ENCODE measurements at places on chromosomes 13 and 19.

- DNase-seq = no peak
- no peak overlapping the region for H3K4me3 ChIP-seq
- no peaks in the 10 kb centered on the region for H3K4me1 ChIP-seq
Measured at GRCh38 chr19:16671652-16672274, 10.8 kb downstream of the TMEM38A start.

DNA sequence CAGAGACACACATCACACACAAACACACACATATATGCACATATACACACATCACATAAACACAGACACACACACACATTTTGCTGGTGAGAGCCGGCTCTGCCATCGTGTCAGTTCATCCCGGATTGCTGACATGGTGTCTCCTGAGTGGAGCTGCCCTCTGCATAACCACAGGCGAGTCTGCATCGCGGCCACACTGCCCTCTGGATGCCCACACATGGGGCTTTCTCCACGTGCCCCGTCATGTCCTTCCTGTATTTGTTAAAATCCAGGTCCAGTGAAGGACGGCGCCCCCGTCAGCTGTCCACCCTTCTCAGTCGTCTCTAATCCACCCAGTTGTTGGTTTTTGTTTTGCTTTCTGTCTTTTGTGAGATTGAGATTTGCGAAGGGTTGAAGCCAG lies 52.6 kb upstream of the F7 start:
- no peak for DNase-seq
- peaks cover 11% of the 10 kb centered on the region for H3K36me3 ChIP-seq
- H3K4me1 ChIP-seq = no peaks in the 10 kb centered on the region
- H3K27me3 ChIP-seq = peaks cover 8% of the 10 kb centered on the region

GRCh38 chr13:105572401-105572800 lies 963.1 kb downstream of the EFNB2 start:
- H3K27ac ChIP-seq = no peak overlapping the region
- no peak overlapping the region for H3K4me3 ChIP-seq
- DNase-seq = no peak
- H3K27me3 ChIP-seq = no peaks in the 10 kb centered on the region

DNA sequence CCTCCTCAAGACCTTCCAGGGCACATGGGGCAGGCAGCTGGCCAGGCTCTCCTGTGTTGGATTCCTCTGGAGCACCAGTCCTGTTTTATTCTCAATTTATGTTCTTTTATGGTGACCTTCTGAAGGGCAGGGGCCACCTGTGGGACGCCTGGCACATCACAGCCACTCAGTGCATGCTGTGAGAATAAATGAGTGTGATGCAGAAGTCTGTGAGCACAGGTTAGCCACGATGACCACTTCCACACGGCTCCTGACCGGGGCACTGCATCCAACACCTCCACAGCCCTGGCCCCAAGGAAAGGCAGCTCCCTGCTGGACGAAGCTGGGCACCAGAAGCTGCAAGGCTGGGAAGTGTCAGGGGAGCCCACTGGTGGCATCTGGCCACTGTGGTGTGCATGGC lies 122.8 kb downstream of the CRYL1 start:
- DNase-seq = no peak
- H3K27me3 ChIP-seq = no peaks in the 10 kb centered on the region
- H3K27ac ChIP-seq = no peak overlapping the region
- no peak overlapping the region for H3K4me3 ChIP-seq
- peaks cover 25% of the 10 kb centered on the region for H3K36me3 ChIP-seq
- H3K4me1 ChIP-seq = no peaks in the 10 kb centered on the region

GRCh38 chr19:46297700-46298478 lies 1.0 kb downstream of the HIF3A start:
- no peaks in the 10 kb centered on the region for H3K27me3 ChIP-seq
- H3K36me3 ChIP-seq = no peaks in the 10 kb centered on the region
- peaks cover 11% of the 10 kb centered on the region for H3K4me1 ChIP-seq
- peak overlapping the region; percentile 96 for H3K27ac ChIP-seq

DNA sequence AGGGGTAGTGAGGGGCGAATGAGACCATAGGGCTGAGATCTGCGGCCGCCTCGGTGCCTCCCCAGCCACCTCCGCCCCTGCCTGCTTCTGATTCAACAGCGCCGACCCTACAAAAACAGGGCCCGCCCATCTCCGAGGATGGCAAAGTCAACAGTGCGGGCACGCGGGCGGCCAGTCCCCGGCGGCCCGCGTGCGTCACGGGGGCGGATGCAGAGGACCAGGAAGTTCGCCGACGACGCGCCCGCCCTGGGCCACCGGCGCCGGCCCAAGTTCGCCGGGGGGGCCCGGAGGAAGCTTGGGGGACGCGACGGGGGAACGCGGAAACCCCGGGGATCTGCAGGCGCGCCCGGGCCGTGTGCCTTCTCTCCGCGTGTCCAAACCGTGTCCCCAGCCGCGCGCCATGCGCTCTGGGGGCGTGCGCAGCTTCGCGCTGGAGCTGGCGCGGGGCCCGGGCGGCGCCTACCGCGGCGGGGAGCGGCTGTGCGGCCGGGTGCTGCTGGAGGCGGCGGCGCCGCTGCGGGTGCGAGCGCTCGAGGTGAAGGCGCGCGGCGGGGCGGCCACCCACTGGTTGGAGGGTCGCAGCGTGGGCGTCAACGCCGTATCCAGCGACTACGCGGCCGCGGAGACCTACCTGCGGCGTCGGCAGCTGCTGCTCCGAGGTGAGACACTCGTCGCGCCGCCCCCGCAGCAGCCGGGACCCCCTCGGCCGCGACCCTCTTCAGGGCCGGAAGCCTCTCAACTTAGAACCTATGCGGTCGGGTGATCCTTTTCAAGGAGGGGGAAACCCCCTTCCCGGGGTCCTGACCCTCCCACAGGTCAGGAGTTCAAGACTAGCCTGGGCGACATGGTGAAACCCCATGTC lies 6.8 kb upstream of the ARRDC2 start:
- H3K36me3 ChIP-seq = no peaks in the 10 kb centered on the region
- H3K4me3 ChIP-seq = peak overlapping the region; percentile 88
- peak overlapping the region; percentile 89 for H3K27ac ChIP-seq

- peak overlapping the region; percentile 24 for H3K27ac ChIP-seq
- peaks cover 22% of the 10 kb centered on the region for H3K4me1 ChIP-seq
- peaks cover 81% of the 10 kb centered on the region for H3K36me3 ChIP-seq
- DNase-seq = peak; percentile 77
- no peak overlapping the region for H3K4me3 ChIP-seq
- H3K27me3 ChIP-seq = no peaks in the 10 kb centered on the region
Measured at GRCh38 chr19:45523642-45524256, 16.5 kb downstream of the VASP start.

GRCh38 chr13:26978081-26978860 lies 193.3 kb downstream of the USP12 start:
- H3K36me3 ChIP-seq = no peaks in the 10 kb centered on the region
- H3K4me1 ChIP-seq = peaks cover 4% of the 10 kb centered on the region
- DNase-seq = no peak
- H3K27me3 ChIP-seq = no peaks in the 10 kb centered on the region
- no peak overlapping the region for H3K4me3 ChIP-seq

DNA sequence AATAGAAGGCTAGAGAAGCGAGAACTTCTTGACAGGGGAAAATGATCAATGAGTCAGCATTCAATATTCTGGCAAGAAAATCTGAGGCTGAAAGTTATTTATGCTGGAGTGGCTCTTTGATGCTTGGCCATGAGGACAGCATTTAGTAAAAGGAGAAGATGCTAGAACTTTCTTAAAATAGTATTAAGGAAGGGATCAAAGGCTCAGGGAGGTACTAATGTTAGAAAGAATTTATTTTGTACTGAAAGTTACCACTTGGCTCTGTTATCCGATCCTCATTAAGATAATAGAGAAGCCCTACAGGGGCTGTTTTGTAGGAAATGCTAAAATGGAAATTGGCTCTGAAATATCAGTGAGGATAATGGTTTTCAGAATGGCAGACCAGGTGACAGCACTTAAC lies 1774.6 kb upstream of the PCDH20 start:
- H3K27ac ChIP-seq = no peak overlapping the region
- H3K27me3 ChIP-seq = no peaks in the 10 kb centered on the region
- H3K36me3 ChIP-seq = no peaks in the 10 kb centered on the region
- no peak overlapping the region for H3K4me3 ChIP-seq
- H3K4me1 ChIP-seq = no peaks in the 10 kb centered on the region

- H3K4me3 ChIP-seq = peak overlapping the region; percentile 66
- H3K27ac ChIP-seq = peak overlapping the region; percentile 99
- H3K4me1 ChIP-seq = peaks cover 61% of the 10 kb centered on the region
- H3K27me3 ChIP-seq = no peaks in the 10 kb centered on the region
Measured at GRCh38 chr19:39402346-39403300, 4.0 kb upstream of the ZFP36 start.

DNA sequence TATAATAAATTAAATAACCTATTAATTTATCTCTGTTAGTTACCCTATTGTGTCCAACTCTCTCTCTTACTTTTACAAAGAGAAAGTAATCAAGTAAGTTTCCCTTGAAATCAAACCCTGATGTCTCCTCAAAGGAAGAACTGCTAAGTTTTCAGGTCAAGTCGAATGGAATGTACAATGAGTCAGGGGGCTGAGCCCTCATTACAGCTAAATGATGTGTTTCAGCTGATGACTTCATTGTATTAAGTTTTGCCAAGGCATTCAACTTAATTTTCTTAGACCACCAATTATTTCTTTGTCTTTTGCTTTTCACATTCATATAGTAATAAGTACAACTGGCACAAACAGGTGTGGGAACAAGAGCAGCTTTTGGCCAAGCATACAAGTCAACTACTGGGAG lies 54.7 kb upstream of the DCT start:
- H3K27ac ChIP-seq = no peak overlapping the region
- no peaks in the 10 kb centered on the region for H3K4me1 ChIP-seq
- H3K36me3 ChIP-seq = no peaks in the 10 kb centered on the region
- H3K27me3 ChIP-seq = no peaks in the 10 kb centered on the region
- DNase-seq = no peak
- no peak overlapping the region for H3K4me3 ChIP-seq

DNA sequence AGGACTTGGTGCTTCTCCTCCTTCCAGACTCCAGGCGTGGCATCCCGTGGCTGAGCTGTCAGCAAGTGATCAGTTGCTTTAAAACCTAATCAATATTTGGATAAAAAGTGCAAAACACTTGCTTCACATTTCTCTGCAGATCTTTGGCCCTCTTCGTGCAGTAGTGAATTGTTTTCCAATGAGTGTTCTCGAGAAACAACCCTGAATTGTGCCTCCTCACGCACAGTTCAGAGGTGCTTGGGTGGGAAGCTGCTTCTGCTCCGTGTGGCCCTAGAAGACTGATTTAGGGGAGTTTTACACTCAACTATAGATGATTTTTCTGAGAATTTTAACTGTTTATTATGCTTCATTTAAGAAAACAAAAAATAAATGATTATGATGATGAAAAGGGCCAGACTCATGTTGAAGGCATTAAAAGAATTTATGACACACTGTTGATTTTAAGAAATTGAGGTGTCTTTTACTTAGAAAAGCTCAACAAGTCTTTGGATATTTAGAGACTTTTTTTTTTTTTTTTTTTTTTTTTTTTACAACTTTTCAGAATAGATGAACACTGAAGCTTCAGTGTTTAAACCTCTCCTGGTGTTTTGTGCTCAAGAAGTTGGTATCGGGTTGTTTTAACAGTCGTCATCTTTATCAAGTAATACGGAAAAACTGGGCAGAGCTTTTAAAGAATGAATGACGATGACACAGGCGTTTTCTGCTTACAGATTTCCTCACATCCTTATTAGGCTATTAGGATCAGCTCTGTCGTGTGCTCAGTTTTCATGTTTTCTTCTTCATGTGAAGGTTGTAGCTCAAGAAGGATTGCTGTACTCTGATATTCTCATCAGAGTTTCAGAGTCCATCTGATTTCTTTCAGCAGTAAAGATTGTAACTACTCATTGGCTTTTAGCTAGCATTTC lies 39.5 kb upstream of the TEX29 start:
- DNase-seq = no peak
- peaks cover 35% of the 10 kb centered on the region for H3K4me1 ChIP-seq
- peak overlapping the region; percentile 71 for H3K27ac ChIP-seq
- H3K27me3 ChIP-seq = no peaks in the 10 kb centered on the region
